ENCODE measurements at places on chromosomes 6 and 20.

DNA sequence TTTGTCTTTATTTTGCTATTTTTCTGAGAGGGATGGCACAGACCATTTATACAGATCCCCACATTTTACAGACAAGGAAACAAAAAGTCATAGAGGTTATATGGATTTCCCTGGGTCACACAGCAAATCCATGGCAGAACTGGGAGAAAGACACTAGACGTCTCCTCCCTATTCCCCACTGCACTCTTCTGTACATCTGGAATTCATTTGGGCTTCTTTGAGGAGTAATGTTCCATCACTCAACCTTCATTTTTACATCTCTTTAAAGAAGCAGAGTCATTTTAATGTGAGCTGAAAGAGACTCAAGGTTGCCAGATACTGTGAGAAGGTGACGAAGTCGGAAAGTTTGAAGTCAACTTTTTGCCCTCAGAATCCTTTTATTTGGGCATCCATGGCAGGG, 207.3 kb downstream of the OTOR start:
- no peak for DNase-seq

DNA sequence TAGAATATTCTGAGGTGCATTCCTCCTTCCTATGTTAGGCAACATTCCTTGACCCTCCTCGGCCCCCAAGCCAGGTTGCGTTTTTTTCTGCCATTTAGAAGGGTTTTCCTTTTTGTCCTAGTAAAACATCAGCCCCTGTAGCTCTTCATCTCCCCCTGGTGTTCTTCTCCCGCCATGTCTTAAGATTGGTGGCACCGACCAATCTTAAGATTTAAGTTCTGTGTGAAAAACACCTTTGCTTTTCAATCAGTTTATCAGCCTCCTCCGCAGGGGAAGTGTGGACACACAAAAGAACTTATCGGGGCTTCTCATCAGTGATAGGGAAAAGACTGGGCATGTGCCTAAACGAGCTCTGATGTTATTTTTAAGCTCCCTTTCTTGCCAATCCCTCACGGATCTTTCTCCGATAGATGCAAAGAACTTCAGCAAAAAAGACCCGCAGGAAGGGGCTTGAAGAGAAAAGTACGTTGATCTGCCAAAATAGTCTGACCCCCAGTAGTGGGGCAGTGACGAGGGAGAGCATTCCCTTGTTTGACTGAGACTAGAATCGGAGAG, 719 bp upstream of the EDN1 start:
- DNase-seq: no peak

GRCh38 chr6:145080651-145081050, 654.7 kb downstream of the EPM2A start:
- no peak for DNase-seq

GRCh38 chr20:21490105-21490504, 23.8 kb downstream of the NKX2-2 start:
- no peak for DNase-seq

DNA sequence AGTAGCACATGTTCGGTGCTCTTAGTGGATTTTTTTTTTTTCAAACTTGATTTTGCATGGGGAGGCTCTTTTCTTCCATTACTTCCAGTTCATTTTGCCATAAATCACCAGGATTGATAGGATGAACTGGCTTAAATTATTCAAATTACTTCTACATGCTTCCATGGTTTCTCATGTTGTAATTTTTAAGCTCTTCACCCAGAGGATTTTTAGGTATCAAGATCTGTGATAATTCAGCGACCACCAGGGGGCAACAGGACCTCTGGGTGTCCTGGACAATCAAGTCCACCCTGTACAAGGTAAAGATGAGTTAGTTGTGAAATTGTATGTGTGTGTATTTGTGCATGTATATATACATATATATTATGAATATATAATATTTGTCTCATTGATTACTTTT, 4.2 kb upstream of the EPHA7 start:
- no peak for DNase-seq

- no peak for DNase-seq
These were observed 14.1 kb upstream of the TENT5A start for GRCh38 chr6:81766482-81767069.

DNA sequence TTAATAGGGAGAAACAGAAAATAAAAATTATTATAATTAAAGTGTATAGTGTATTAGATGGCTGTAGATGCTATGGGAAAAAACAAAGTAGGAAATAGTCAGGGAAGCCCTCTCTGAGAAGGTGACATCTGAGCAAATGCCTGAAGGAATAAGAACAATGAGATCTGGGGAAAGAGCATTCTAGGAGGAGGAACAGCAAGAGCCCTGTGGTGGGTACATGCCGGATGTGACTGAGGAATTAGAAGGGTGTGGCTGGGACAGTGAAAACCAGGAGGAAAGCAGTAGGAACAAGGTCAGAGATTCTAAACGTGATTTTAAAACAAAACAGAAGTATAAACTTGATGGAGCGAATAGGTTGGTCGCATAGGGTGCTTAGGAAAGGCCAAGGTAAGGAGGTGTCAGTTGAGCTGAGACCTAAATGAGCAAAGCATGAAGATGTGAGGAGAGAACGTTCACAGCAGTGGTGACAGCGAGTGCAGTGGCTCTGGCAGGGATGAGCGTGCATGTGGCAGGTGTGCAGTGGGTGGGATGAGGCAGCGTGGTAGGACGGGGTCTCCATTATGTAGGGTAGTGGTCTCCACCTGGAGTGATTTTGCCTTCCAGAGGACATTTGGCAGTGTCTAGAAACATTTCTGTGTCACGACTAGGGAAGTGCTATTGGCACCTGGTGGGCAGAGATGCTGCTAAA, 97.1 kb upstream of the MRPS10 start:
- no peak for DNase-seq

GRCh38 chr6:150702675-150703074, 103.0 kb downstream of the PLEKHG1 start:
- DNase-seq: no peak

DNA sequence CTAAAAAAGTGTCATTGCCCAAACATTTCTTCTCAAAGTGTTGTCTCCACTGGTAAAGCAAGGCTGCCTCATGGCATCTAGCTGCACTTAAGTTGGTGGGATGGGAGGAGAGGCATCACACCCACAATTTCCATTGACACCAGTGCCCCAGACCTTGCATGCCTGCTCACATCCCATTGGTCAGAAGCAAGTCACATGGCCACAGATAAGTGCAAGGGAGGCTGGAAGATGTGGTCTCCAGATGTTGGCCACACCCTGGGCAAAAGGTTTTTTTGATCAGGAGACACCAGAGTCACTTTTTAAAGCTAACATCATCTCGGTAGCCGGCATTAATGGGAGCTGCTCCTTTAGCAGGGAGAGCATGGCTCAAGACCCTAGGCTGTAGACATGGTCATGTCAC, 157.1 kb upstream of the CST7 start:
- DNase-seq: no peak

GRCh38 chr6:41780551-41781365, at the start of gene PRICKLE4:
TSS of gene PRICKLE4 (plus strand) at chr6:41780782. CDS start at chr6:41783474, 2,692 bp downstream.
- DNase-seq: no peak

DNA sequence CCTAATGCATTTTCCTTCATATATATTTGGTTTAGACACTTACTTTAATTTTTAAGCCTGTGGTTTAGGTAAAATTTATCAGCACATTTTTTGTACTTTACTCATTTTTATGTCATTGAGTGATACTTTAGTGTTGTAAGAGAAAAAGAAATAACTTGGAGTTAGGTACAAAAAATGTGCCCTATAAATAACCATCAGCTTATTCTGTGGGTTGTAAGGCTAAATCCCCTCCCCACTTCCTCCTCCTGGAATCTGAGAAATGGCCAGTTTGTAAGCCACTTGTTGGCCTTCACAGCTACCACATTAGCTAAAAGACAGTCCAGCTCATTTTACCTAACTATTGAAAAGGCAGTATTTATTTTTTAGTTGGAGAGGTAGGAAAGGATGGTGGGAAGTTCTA, 576.3 kb downstream of the PKHD1 start:
- DNase-seq: no peak

- no peak for DNase-seq
These were observed 4.7 kb downstream of the CCN2 start for GRCh38 chr6:131946404-131946991.

DNA sequence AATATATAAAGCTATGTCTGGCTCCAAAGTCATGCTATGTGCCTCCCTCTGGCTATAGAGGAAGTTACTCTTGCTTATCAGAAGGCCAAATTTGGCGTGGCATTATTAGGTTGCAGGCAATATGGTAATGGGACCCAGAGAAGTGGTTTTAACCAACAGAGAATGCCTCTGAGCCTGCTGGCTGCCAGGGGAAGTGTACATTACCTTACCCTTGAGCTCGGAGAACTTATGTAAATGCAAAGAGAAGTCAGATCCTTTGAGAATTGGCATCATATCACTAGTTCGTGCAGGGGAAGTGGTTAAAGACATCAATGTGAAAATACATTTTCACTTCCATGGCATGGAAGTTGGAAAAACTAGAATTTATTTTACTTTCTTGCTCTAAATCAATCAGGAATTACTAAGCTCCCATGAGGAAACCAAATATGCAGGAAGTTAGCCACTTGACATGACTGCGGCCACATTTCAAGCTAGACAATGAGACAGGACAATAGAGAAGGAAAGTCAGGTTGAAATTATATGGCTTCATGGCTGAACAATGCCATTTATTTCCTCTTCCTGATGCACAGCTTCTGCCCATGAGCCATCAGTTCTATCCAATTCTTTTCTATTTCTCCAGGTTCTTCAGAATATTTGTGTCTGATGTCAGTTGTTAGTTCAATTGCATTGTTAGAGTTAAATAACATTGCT, 134.0 kb upstream of the PHACTR1 start:
- DNase-seq: no peak

DNA sequence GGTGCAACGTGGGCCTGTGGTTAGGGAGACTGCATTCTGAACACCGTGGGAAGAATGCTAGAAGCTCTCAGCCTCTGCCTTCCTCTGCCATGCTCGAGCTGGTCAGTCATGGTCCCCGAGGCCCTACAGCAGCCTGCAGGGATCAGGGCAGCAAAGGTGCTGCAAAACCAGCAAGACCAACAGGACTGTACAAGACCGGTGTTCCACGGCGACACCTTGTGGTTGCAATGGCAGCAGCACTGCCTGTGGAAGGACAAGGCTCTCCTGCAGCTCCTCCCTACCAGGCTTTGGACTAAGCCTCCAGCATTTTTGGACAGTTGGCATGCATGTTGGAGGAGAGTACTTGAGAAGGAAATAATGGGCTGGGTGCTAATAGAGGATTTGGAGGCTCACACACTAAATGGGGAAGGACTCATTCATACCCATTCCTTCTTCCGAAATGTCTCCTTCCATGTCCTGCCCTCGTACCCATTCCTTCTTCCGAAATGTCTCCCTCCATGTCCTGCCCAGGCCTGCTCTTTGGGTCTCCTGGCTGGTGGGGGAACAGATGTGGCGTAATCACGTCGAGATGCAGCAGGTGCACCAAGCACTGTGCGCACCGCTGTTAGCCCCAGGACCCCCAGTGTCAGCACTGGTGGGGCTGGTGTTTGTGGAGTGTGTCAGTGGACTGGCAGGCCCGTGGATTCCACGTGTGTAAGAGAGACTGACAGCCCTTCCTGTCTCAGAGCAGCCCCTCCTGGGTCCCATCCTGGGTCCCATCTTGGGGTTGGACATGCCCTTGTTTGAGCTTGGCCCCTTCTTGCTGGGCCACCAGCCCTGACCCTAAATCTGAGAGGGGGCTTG, 18.6 kb upstream of the MYT1 start:
- no peak for DNase-seq

- no peak for DNase-seq
These were observed 219.8 kb upstream of the STXBP5 start for GRCh38 chr6:146984251-146984924.

- DNase-seq: no peak
These were observed 55.2 kb upstream of the KIF13A start for GRCh38 chr6:18042536-18043145.

DNA sequence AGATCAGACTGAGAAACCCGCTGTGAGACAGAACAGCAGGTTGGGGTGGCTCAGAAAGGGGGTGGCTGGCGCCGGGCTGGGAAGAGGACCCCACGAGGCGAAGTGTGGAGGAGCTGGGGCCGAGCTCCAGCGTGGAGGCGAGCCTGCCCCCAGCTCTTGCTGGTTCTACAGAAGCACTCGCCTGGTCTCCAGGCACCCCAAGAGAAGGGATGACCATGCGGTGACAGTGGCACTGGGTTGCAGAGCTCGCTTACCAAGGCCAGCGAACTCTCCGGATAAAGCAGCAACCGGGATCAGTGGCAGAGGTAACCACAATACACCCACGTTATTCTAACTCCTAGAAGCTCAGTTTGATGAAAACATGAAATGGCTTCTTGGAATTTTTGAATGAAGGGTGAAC, 26.5 kb downstream of the THBS2 start:
- DNase-seq: no peak

- no peak for DNase-seq
These were observed 15.5 kb upstream of the GSTA3 start for GRCh38 chr6:52925042-52925441.

DNA sequence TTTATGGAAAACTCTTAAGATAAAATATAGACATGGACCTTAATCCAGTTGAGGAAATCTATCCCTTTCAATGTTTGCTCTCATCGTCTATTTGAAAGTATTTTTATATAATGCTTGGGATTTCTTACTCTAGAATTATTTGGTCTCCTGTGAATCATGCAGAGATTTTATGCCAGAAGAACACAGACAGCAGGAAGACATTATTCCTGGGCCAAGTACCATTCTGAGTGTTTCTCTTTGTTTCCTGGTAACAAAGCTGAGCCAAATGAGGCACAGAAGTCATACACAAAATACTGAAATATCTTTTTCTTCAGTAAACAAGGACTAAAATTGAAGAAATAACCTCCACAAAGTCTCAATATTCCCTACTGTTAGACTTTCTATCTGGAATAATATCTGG, 538.2 kb upstream of the EYS start:
- DNase-seq: no peak

All from hippocampal formation (tissue), 2 donors.